ENCODE measurements at places on chromosomes 11 and 22. TPM values are rescaled to one million over a fixed set of nuclear protein-coding genes. Genes with fewer than 3 reads are reported as not detected.
A peak's percentile ranks its signal among the peaks of the same experiment; 100 is the strongest.

GRCh38 chr11:69362315-69362714 is 68.4 kb downstream of the MYEOV start:
- no peaks in the 10 kb centered on the region for H3K36me3 ChIP-seq
- no peaks in the 10 kb centered on the region for H3K4me1 ChIP-seq
- H3K4me3 ChIP-seq = no peak overlapping the region
- peak; percentile 24 for DNase-seq
- no peaks in the 10 kb centered on the region for H3K27me3 ChIP-seq

GRCh38 chr11:47164321-47164720 is 12.4 kb downstream of the ARFGAP2 start:
- no peak for DNase-seq
- no peak overlapping the region for H3K4me3 ChIP-seq
- no peaks in the 10 kb centered on the region for H3K27me3 ChIP-seq

DNA sequence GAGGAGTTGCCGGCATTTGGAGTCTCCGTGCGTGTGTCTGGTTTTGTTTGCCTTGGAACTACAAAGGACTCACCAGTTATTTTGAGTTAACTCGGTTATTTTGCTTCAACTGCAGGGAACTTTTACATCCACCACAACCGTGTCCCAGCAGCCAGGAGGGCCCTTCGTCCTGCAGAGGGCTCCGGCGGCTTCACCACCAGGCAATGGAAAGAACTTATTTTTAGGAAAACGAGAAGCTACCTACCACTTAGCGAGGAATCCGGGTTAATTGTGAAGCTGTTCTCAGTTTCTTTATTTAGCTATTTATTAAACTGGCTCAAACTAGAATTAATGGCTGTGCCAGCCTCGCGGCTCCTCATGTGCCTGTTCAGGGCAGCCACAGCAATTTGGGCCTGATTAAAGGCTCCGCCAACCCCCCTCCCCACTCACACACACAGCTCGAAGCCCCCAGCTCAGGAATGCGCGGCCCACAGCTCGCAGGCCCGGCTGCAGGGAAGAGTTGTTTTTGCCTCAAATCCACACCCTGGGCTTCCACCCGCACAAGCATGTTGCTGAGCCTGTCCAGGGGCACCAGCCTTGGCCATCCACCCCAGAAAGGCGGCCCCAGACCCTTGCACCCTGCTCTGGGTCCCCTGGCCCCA is 55.9 kb upstream of the FGF3 start:
- H3K36me3 ChIP-seq = peaks cover 3% of the 10 kb centered on the region
- H3K27me3 ChIP-seq = no peaks in the 10 kb centered on the region
- H3K4me3 ChIP-seq = no peak overlapping the region
- H3K4me1 ChIP-seq = no peaks in the 10 kb centered on the region
- H3K27ac ChIP-seq = no peak overlapping the region
- DNase-seq = peak; percentile 25

DNA sequence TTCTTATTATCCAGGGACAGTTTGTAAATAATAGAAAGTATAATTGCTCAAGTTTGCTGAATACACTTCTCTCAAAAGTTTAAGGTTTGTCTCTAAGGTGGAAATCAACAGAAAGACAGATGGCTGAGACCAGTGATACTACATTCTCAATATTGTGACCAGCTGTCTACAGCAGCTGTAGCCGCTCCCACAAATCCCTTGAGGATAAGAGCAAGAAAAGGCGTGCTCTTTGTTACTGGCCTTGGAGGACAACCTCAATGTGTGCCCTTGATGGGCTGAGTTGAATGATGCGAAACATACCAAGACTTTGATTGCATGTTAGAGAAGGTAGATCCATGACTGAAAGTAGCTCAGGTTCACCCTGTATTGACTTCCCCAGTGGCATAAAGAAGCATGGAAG is 6.1 kb downstream of the OR6M1 start:
- no peaks in the 10 kb centered on the region for H3K27me3 ChIP-seq
- H3K36me3 ChIP-seq = peaks cover 10% of the 10 kb centered on the region
- H3K4me3 ChIP-seq = no peak overlapping the region
- H3K27ac ChIP-seq = no peak overlapping the region
- H3K4me1 ChIP-seq = no peaks in the 10 kb centered on the region

GRCh38 chr11:78426845-78427244 is 9.2 kb upstream of the GAB2 start:
- no peak overlapping the region for H3K27ac ChIP-seq
- no peaks in the 10 kb centered on the region for H3K36me3 ChIP-seq
- peaks cover 8% of the 10 kb centered on the region for H3K4me1 ChIP-seq

DNA sequence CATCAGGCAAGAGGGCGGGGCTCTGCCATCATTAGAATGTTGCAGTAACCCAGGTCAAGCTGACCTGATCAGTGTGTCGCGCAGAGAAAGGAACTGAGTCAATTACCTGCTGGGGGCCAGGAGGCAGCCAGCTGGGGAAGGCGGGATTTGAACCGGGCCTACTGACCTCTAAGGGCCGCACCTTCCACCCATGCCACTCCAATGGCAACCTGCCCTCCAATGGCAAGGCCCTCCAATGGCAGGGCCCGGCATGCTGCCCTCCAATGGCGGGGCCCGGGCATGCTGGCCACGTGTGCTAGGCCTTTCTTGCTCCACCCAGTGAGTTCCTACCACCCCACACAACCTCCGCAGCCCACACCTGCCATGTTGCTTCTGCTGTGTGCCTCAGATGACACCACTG is 407.6 kb downstream of the CTTN start:
- no peaks in the 10 kb centered on the region for H3K4me1 ChIP-seq
- no peak overlapping the region for H3K27ac ChIP-seq
- H3K27me3 ChIP-seq = no peaks in the 10 kb centered on the region
- no peak for DNase-seq
- H3K36me3 ChIP-seq = peaks cover 20% of the 10 kb centered on the region

GRCh38 chr11:122322329-122322728 is 206.3 kb upstream of the BLID start:
- H3K4me3 ChIP-seq = no peak overlapping the region
- H3K27ac ChIP-seq = no peak overlapping the region
- DNase-seq = no peak
- H3K36me3 ChIP-seq = no peaks in the 10 kb centered on the region
- no peaks in the 10 kb centered on the region for H3K27me3 ChIP-seq

GRCh38 chr11:68803766-68804165 is 38.0 kb downstream of the CPT1A start:
- no peak for DNase-seq
- H3K4me3 ChIP-seq = no peak overlapping the region
- H3K4me1 ChIP-seq = no peaks in the 10 kb centered on the region
- no peaks in the 10 kb centered on the region for H3K36me3 ChIP-seq

DNA sequence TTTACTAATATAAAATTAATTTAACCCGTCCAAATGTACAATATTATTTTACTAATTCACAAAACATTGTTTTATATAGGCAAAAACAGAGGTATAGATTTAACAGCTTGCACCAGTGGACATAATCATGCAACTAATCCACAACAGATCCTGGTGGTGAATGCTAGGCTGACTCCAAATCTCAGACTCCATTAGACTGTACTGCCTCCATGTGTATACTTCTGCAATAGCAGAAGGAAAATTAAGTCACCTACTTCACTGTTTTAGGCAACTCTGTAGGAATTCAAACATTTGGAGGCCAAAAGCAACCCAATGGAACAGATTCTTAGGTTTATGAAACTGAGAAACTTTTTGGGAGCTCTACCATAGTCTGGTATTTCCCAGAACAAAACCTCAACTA is 30.0 kb upstream of the RAB39A start:
- H3K4me3 ChIP-seq = no peak overlapping the region
- DNase-seq = no peak
- no peaks in the 10 kb centered on the region for H3K4me1 ChIP-seq
- H3K27ac ChIP-seq = no peak overlapping the region

DNA sequence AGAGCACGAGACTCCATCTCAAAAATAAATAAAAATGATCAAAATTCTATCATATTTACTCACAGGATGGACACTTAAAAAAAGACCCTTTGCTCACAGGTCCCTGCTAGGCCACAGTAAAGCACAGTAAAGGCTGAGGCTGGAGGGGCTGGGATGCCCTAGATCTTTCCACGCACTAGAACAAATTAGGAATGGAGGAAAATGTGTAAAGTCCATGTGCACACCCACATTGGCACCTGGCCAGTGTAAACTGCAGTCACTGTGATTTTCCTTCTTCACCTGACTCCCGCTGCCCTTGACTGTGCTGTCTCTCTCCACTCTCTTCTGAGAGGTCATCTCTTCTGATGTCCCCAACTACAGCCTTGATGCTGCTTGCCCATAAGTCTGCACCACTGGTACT is 195.5 kb downstream of the EFCAB6 start:
- H3K36me3 ChIP-seq = peaks cover 6% of the 10 kb centered on the region
- no peak overlapping the region for H3K4me3 ChIP-seq
- no peak overlapping the region for H3K27ac ChIP-seq
- no peaks in the 10 kb centered on the region for H3K4me1 ChIP-seq
- no peak for DNase-seq

DNA sequence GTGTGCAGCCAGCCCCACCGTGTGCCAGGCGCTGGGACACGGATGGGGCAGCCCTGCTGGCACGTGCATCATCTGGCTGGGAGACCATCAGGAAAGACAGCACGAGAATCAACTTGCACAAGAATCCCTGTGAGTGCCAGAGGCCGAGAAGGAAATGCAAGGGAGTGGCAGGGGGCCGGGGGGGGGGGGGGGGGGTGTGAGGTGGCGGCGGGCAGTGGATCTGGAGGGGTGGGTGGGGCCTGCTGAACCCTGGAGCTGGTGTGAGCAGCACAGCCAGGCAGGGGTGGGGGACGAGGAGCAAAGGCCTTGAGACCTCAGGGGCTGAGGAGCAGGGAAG is 14.0 kb upstream of the FLRT1 start:
- H3K4me3 ChIP-seq = no peak overlapping the region
- H3K36me3 ChIP-seq = no peaks in the 10 kb centered on the region
- no peak overlapping the region for H3K27ac ChIP-seq

DNA sequence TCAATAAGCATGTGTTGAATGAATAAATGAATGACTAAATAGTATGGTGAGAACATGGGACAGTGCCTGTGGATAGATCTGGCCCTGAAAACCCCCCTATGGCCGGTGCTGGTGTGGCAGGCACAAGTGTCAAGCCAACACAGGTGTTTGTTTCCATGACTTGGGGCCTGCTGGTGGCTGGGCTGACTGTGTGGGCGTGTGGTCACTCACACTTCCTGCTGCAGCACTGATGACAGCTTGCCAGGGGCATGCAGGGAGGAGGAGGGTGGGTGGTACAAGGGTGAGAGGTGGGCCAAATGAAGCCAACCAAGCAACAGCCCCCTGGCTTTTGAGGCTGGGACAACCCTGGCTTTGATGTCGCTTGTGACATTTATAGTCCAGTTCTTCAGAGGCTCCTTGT is 30.3 kb upstream of the ABCC8 start:
- H3K27ac ChIP-seq = no peak overlapping the region
- H3K4me3 ChIP-seq = no peak overlapping the region
- DNase-seq = no peak
- no peaks in the 10 kb centered on the region for H3K36me3 ChIP-seq
- H3K27me3 ChIP-seq = no peaks in the 10 kb centered on the region

DNA sequence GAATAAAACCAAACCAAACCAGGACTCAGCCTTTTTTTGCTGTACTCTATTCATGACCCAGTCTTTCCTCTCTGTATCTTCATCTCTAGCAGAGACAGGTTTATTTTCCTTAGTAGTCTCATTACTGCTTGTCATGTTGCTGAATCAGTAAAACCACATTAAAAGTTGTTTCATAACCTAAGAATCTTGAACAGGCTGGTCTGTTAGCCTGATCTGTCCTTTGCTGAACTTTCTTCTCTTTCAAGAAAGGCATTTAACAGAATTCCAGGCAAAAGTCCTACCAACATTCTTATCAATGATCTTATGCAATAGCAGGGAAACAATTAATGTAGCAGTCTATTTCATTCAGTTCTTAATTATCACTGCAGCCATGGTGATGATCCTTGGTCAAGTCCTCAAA is 197.7 kb downstream of the CASP12 start:
- H3K4me3 ChIP-seq = no peak overlapping the region
- H3K4me1 ChIP-seq = peaks cover 2% of the 10 kb centered on the region
- no peaks in the 10 kb centered on the region for H3K36me3 ChIP-seq
- H3K27ac ChIP-seq = no peak overlapping the region

DNA sequence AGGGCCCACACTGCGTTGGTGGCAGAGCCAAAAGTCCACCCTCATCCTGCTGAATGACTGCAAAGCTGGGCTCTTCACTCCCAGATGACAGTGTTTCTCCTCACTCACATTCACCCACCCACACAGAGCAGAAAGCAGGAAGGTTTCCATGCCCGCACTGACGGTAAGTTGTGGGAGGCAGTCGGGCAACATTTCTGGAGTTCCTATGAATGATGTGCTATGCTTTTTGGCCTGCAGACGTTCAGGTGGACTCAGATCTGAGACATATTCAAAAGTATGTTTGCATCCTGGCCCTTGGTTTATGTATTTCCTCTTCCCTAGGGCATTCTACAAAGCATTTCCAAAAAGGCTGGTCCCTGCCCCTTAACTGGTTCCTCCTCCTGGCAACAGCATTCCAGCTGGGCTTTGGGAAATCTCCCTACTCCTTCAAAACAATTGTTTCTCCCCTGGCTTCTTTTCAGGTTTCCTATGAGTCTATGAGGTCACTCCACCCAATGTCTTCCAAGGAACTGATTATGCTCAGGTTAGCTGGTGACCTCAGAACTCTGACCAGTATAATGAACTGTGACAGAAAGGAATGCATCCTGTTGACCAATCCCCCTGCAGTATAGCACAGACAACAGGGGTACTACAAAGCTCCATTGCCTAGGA is 36.4 kb downstream of the PACSIN2 start:
- H3K36me3 ChIP-seq = peaks cover 3% of the 10 kb centered on the region
- no peaks in the 10 kb centered on the region for H3K4me1 ChIP-seq
- H3K4me3 ChIP-seq = no peak overlapping the region
- no peaks in the 10 kb centered on the region for H3K27me3 ChIP-seq
- no peak for DNase-seq

GRCh38 chr11:5507933-5508305 is 1.8 kb downstream of the UBQLN3 start:
- no peak for DNase-seq
- no peak overlapping the region for H3K27ac ChIP-seq
- H3K4me1 ChIP-seq = no peaks in the 10 kb centered on the region
- H3K4me3 ChIP-seq = no peak overlapping the region
- no peaks in the 10 kb centered on the region for H3K36me3 ChIP-seq

- H3K27ac ChIP-seq = no peak overlapping the region
- no peak for DNase-seq
- no peaks in the 10 kb centered on the region for H3K27me3 ChIP-seq
These were observed 220.0 kb downstream of the INSC start for GRCh38 chr11:15334766-15335165.

DNA sequence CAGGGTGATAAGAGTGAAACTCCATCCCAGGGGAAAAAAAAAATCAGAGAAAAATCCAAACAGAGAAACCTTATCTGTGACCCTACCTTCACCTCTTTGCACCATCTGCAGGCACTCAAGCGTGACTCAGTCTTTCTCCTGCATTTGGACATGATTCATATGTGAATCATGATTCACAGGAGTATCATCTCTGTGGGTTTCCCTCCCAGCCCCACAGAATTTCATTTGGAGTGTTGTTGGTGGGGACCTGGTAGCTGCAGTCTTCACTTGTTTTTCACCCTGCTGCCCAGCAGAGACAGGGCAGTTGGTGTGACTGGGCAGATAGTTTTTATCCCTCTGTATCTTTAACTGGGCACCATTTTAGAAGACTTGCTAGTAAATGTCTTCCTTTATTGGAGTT is 75.7 kb downstream of the DEPDC5 start:
- no peaks in the 10 kb centered on the region for H3K27me3 ChIP-seq
- no peaks in the 10 kb centered on the region for H3K4me1 ChIP-seq
- no peak overlapping the region for H3K4me3 ChIP-seq
- DNase-seq = no peak
- H3K27ac ChIP-seq = no peak overlapping the region

CD3E gene
- not detected for total RNA-seq

AQP11 gene
- total RNA-seq = 0.72 TPM

DNAJB7 gene
- not detected for total RNA-seq

GRAP2 gene
- total RNA-seq = not detected

CDC45 gene
- 32.7 TPM for total RNA-seq

XKR3 gene
- total RNA-seq = not detected

TSPAN32 gene
- not detected for total RNA-seq

CD3D gene
- not detected for total RNA-seq

GAS2 gene
- total RNA-seq = 1.8 TPM

All from H9 (cell line).